ENCODE measurements at places on chromosomes 4 and X. TPM values are rescaled to one million over a fixed set of nuclear protein-coding genes. Genes with fewer than 3 reads are reported as not detected.

PLAC1 gene
- total RNA-seq = not detected

ETDB gene
- not detected for total RNA-seq

IL15 gene
- total RNA-seq = 0.55 TPM

- DNase-seq = no peak
Measured at GRCh38 chr4:64876021-64876420, 466.8 kb upstream of the TECRL start.

DNA sequence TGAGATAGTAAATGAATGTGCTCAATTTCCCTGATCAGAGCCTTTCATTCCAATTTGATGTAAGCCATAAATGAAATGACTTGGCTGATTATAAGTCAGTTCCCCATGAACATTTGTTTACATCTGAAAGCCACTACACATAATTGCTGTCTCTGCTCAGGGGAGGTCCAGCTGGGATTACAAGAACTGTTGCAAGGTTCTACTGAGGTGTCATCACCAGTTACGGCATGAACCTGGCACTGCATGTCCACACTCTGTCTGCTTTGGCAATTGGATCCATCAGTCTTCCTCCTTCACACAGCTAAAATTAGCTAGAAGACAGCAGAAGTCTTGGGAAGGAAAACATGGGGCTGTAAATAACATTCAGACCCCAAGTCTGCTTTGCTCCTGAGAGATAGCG, 12.8 kb upstream of the MBNL3 start:
- no peak for DNase-seq

Data from dorsolateral prefrontal cortex (tissue), 122 donors.